ENCODE measurements at places on chromosomes 7 and 10. TPM values are rescaled to one million over a fixed set of nuclear protein-coding genes. Genes with fewer than 3 reads are reported as not detected.

The HACD1 gene
- total RNA-seq: 30.3 TPM

The EGFR gene
- 813 TPM for total RNA-seq

The ANKRD30A gene
- not detected for total RNA-seq

The KCNH2 gene
- not detected for total RNA-seq

Measured in mammary epithelial cell (primary cell).